ENCODE measurements at places on chromosomes 16 and 17. TPM values are rescaled to one million over a fixed set of nuclear protein-coding genes. Genes with fewer than 3 reads are reported as not detected.

DNA sequence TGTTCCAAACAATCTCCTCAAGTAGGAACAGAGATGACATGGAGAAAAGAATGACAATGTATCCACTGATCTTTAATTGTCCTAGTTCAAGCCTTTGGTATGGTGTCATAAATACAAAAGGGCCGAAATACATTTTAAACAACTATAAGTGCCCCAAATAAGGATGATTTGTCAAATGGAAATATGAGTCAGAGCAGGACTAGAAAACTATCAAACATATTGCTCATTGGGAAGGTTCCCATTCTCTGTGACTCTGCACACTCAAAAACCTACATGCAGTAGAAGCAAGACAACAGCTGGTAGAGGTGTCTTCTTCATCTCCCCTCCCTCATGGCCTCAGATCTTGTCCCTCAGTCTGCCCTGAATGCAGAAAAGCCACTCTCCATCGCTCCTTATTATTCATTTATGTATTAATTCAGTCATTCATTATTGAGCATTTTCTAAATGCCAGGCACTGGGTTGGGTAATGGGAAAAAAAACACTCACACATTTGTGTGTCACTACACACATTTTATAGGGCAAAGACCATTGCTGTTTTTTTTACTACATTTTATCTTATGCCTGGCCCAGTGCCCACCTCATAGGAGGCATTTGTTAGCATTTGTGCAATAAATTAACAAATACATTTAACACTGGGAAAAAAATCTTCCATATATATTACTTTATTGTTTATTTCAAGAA is 10.1 kb downstream of the CA10 start:
- H3K4me1 ChIP-seq: no peaks in the 10 kb centered on the region
- no peak for DNase-seq
- no peak overlapping the region for H3K27ac ChIP-seq

DNA sequence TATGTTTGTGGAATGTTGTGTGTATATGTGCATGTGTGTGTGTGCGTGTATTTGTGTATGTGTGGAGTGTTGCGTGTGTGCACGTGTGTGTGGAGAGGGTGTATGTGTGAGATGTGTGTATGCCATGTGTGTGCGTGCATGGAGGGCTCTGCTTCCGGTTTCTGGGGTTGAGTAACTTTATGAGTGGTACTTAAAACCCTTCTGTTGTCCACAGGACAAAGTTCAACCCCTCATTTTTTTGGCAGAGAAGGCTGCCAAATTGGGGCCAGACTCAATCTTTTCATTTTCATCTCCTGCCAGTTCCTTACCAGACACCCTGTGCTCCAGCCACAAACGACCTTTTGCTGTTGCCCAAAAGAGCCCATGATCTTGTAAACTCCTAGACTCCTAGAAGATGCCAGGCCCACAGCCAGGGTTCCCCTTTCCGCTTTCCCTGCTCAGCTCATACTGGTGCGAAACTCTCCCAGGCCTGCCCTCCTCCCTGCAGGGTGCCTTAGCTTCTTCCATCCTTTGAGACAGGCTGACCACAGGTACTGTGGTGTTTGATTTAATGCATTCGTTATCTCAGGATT is 100.2 kb downstream of the CMIP start:
- no peak for DNase-seq
- no peak overlapping the region for H3K27ac ChIP-seq
- H3K27me3 ChIP-seq: no peaks in the 10 kb centered on the region
- no peak overlapping the region for H3K4me3 ChIP-seq
- H3K36me3 ChIP-seq: no peaks in the 10 kb centered on the region

- no peak for DNase-seq
- H3K36me3 ChIP-seq: no peaks in the 10 kb centered on the region
- no peaks in the 10 kb centered on the region for H3K27me3 ChIP-seq
- H3K4me3 ChIP-seq: no peak overlapping the region
- H3K4me1 ChIP-seq: peaks cover 35% of the 10 kb centered on the region
These were observed 8.1 kb downstream of the CRISPLD2 start for GRCh38 chr16:84827897-84828296.

DNAJA2 gene
- total RNA-seq: 68.4 TPM

DNA sequence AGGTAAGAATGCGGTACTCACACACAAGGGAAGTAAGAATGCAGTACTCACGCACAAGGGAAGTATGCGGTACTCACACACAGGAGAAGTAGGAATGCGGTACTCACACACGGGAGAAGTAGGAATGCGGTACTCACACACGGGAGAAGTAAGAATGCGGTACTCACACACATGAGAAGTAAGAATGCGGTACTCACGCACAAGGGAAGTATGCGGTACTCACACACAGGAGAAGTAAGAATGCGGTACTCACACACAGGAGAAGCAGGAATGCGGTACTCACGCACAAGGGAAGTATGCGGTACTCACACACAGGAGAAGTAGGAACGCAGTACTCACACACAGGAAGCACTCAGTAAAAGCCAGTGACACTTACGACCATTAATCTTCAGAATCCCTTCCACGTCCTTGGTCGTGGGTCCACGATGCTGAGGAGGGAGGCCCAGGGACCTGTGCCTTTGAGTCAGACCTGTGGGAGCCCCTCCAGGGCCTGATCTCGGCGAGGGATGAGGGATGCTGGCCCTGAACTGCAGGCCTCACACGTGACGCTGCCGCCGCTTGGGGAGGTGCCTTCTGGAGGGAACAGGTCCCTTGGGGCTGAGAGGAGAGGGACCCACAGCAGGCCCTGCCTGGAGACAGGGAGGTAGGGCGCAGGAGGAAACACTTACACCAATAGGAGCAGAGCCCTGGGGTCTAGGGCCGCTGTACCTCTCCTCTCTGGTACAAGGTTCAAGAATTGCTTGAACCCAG is 20.2 kb downstream of the ABR start:
- no peaks in the 10 kb centered on the region for H3K27me3 ChIP-seq
- H3K27ac ChIP-seq: no peak overlapping the region
- no peaks in the 10 kb centered on the region for H3K36me3 ChIP-seq
- no peak overlapping the region for H3K4me3 ChIP-seq
- DNase-seq: no peak
- no peaks in the 10 kb centered on the region for H3K4me1 ChIP-seq

GPRC5C gene
- 19.0 TPM for total RNA-seq

SNX20 gene
- 0.63 TPM for total RNA-seq

DNA sequence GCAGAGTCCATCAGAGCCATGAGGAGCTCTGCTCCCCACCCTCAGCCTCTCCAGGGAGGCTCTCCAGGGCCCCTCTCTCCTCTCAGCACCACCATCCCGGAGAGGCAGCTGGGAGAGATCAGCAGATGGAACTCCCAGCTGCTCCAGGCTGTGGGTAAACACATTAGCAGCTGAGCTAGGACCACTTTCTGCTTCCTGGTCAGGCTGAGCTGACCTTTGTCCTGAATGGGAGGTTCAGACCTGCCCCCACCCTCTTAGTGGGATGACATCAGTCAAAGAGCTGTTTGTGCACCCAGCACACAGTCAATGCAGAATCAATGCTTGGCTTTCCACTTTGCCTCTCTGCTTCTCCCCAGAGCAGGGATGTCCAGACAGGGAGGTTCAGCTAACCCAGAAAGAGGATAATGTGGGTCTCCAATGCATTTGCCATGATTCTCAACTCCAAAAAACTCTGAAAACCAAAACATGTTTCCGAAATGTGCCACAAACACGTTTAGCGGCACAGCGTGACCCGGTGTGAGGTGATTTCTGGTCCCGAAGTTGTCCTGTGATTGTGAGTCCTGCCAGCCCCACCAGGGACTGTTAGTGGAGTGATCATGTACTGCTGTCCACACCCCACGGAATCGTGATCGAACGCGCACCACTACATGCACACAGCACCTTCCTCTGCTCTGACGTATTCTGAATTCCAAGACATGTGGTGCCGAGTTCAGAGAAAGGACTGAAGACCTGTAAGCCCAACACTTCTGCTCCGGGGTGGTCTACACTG is 6.7 kb downstream of the GPR142 start:
- H3K27me3 ChIP-seq: no peaks in the 10 kb centered on the region
- no peak for DNase-seq
- H3K27ac ChIP-seq: no peak overlapping the region
- H3K4me3 ChIP-seq: no peak overlapping the region
- H3K36me3 ChIP-seq: no peaks in the 10 kb centered on the region

DNA sequence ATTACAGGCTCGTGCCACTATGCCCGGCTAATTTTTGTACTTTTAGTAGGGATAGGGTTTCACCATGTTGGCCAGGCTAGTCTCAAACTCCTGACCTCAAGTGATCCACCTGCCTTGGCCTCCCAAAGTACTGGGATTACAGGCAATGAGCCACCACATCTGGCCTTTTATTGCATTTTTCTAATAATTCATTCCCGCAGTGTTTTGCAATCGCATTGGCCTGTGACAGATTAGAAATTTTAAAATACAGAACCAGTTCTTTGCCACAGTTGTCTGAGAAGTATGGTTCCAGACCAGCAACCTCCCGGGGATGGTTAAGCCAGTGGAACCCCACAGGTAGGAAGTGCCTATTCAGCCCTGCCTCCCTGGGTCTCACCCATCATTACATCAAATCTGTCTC is 3.2 kb upstream of the CRHR1 start:
- no peaks in the 10 kb centered on the region for H3K27me3 ChIP-seq
- DNase-seq: no peak
- H3K4me1 ChIP-seq: peaks cover 10% of the 10 kb centered on the region
- no peaks in the 10 kb centered on the region for H3K36me3 ChIP-seq

ZG16 gene
- total RNA-seq: not detected

DNA sequence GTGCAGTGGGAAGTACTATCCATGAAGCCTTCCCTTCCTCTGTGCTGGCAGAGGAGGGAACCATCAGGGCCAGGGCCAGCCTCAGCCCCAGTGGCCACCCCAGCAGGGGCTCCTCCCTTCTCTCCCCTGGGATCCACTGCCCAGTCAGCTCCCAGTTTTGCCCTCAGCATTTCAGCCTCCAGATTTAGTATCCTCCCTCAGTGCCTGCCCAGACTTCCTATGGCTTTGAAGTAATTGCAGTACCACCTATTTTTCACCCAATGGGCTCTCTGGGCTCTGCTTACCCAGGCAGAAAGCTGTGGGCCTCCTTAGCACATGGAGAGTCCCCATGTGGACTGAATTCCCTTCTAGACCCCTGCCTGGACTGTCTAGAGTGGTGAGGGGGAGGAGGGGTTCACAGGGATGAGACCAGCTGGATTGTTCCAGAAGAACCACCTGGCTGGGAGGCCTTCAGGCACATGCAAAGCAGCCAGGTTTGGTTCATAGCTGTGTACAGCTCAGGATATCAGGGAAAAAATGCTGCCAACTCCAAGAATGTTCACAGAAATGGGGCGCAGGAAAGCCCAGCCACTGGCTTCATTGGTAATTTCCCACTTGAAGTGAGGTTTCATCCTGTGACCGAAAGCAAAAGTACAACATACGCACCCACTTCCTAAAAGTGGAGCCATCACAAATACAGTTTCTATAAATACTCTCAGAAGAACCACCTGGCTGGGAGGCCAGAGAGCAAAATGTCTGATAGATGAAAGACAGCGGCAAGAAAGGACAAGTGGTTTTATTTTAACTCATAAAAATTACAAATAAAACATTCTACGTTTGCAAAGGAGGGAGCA is 15.2 kb upstream of the HERPUD1 start:
- DNase-seq: no peak
- H3K4me3 ChIP-seq: no peak overlapping the region
- H3K27ac ChIP-seq: no peak overlapping the region
- peaks cover 5% of the 10 kb centered on the region for H3K4me1 ChIP-seq
- no peaks in the 10 kb centered on the region for H3K36me3 ChIP-seq

GRCh38 chr16:29007730-29008593 is 23.1 kb downstream of the LAT start:
- H3K27me3 ChIP-seq: no peaks in the 10 kb centered on the region
- no peak overlapping the region for H3K27ac ChIP-seq
- H3K36me3 ChIP-seq: no peaks in the 10 kb centered on the region
- peak; percentile 37 for DNase-seq

CMTM2 gene
- total RNA-seq: 454 TPM

- H3K4me3 ChIP-seq: no peak overlapping the region
- no peaks in the 10 kb centered on the region for H3K27me3 ChIP-seq
- no peaks in the 10 kb centered on the region for H3K36me3 ChIP-seq
- peaks cover 8% of the 10 kb centered on the region for H3K4me1 ChIP-seq
These were observed 1.1 kb downstream of the C17orf107 start for GRCh38 chr17:4900231-4901107.

DNA sequence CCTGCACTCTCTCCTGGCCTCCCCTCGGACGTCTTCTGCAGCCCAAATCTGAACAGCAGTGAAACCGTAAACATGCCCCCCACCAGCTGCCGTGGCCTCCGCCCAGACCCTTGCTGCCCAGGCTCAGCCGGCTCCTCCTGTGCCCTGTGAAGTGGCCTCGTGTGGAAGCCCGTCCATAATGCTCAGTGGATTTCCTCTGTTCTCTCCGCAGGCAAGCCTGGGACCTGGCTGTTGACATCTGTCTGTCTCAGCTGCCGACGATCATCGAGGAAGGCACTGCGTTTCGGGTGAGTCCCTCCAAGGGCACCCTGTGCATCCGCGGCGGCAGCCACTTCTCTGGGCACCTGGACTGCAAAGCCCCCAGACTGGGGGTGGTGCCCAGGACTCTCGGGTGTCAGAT is 153.9 kb upstream of the CHMP6 start:
- peaks cover 5% of the 10 kb centered on the region for H3K4me1 ChIP-seq
- H3K27ac ChIP-seq: no peak overlapping the region
- no peaks in the 10 kb centered on the region for H3K36me3 ChIP-seq
- H3K27me3 ChIP-seq: no peaks in the 10 kb centered on the region
- no peak overlapping the region for H3K4me3 ChIP-seq

IGF2BP1 gene
- 19.3 TPM for total RNA-seq

GRCh38 chr16:30557707-30557956 is 542 bp downstream of the ZNF764 start:
- H3K27ac ChIP-seq: peak overlapping the region; percentile 92
- H3K4me1 ChIP-seq: peaks cover 17% of the 10 kb centered on the region
- no peaks in the 10 kb centered on the region for H3K36me3 ChIP-seq
- no peaks in the 10 kb centered on the region for H3K27me3 ChIP-seq

KRTAP4-1 gene
- not detected for total RNA-seq

DNA sequence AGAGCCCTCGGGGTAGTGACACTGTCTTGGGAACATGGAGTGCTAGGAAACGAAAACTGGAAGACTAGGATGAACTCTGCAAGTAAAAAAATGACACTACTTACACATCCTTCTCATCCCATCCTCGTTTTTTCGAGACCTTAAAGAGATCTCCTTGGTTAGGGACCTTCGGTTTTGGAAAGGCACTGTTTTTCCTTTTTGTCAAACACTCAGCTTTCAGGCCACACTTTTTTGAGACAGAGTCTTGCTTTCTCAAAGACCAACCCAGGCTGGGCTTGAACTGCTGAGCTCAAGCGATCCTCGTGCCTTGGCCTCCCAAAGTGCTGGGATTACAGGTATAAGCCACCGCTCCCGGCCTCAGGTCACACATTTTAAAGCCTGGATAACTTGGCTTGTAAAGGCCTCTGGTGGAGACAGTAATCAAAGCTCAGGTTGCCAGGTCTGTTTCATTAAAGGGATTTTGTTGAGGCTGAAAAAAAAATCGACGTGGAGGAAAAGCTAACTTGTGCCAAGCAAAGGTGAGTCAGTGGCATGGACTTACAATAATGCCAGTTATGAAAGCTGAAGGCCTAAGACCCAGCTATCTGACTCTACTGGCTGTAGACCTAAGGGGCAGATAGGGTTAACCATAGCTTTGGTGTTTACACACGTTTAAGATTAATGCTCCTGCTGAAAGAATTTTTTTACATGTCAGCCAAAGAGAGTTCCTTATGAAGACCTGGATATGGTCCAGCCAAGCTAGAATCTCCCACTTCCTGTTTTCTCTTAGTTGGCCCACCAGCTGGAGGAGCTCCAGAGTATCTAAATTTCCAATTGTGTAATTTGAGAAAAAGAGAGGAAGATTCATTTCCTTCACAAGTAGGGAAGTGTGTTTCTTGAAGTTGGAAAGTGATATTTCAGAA is 823 bp downstream of the NBR1 start:
- no peaks in the 10 kb centered on the region for H3K36me3 ChIP-seq
- H3K27me3 ChIP-seq: no peaks in the 10 kb centered on the region
- DNase-seq: peak; percentile 57
- H3K4me1 ChIP-seq: peaks cover 36% of the 10 kb centered on the region
